Glomerular endothelial cell (primary cell): ENCODE measurements at places on chromosomes 5 and 9.

- no peak for DNase-seq
Measured at GRCh38 chr5:40605295-40605958, 74.3 kb upstream of the PTGER4 start.

DNA sequence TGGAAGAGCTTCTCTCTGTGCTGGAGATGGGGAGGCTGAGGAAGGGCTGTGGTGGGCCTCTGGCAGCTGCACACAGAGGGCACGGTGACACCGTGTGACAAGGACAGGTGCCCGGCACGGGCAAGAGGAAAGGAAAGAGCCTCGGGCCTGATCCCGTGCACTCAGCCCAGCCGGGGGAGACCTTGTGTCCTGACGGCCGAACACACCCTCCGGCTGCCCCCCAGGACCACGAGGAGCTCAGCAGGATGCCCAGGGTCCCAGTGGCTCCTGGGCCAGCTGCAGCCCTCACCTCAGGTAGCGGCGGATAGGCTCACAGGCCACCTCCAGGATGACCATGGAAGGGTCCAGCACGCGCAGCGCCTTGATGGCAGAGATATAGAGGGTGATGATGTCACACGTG is 5.5 kb downstream of the ANAPC2 start:
- no peak for DNase-seq

GRCh38 chr9:114033397-114034103 is 44.5 kb downstream of the AMBP start:
- no peak for DNase-seq

DNA sequence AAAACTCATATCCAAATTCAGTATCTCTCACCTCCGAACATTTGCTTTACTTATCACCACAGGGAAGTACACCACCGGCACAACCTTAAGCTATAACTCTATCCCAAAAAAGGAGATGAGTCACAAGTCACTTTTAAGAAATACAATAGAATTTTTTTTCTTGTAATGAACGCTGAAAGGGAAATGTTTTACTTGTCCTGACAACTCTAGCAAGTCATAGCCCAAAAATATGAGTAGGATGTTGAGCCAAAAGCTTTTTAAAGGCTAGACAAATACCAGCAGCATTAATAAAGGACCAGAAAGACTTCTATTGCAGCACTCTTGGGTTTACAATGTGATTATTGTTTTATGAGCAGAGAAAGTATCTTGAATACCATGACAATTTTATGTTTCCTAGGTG is 147.3 kb upstream of the FST start:
- no peak for DNase-seq

GRCh38 chr5:69105996-69106906 is 12.4 kb downstream of the SLC30A5 start:
- DNase-seq: no peak

GRCh38 chr9:133323211-133323610 is 12.8 kb downstream of the SURF6 start:
- DNase-seq: no peak

GRCh38 chr9:89911721-89912604 is 307.2 kb downstream of the GADD45G start:
- no peak for DNase-seq
